EL (cell line): ENCODE measurements at places on chromosomes 6 and 20.

- no peak for DNase-seq
These were observed 12.1 kb downstream of the TFAP2A start for GRCh38 chr6:10402648-10403311.

- no peak for DNase-seq
These were observed 130.4 kb upstream of the SMLR1 start for GRCh38 chr6:130696806-130697205.

DNA sequence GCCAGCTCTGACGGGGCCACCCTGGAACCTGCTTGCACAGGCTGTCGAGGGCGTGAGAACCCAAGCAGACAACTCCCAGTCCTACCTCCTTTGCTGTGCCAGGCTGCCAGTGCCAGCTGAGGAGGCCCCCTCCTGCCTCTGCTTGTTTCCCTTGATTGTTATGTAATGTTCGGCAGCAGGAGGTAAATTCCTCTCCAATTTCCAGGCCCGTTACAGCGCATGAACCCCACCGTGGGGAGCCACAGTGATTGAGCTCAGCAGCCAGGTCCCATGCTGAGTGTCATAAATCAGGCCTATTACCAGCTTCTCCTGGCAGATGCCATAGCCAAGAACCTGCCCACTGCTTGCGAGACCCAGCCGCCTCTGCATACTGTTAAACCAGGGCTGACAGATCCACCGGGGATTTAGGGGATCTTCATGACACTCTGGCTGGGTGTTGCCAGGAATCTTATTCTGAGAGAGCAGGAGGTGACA, 320.5 kb downstream of the DHX35 start:
- no peak for DNase-seq

DNA sequence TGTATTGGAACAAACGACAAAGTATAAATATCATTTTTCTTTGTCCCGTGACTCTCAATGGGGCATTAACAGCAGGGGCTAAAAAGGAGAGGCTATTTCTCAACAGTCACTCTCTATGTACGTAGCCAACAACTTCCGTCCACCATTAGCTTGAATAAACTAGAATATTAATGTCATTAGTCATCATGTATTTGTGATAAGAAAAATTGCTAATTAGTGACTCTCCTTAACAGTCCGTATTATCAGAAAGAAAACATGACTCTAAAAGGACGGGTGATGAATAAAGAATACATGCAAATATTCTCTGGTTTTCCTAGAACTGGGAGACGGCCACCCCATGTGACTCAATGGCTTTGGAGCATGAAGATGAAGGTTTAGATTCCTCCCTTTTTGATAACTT, 18.6 kb downstream of the VIP start:
- no peak for DNase-seq

DNA sequence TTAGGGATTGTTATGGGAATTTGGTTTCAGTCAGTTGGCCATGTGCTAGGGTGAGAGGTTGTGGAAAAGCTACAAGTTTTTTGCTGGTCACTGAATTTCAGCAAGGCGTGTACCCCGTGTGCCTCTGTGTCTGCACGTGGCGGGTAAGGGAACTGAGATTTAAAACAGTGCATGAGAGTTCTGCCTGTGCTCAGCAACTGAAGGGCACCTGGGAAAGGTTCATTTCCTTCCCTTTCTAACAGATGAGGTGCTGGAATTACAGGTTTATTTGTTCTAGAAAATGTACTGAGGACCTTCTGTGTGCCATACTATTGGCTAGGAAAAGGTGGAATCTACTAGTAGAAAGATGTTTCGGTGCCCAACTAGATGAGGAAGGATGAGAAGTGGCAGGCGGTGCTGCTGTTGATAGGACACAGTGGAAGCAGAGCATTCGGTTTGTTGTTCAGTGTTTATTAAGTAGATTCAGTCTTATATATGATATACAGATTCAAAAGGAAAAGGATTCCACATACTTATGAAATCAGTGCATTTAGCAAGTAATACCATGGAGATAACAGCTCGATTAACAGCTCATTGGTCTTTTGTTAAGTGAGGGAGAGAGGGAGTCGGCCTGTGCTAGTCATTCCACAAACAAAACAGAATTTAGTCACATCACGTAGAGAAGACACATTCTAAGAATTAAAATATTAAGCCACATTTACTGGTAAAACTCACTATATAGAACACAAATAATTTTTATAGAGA, 84.7 kb downstream of the ASXL1 start:
- DNase-seq: no peak

DNA sequence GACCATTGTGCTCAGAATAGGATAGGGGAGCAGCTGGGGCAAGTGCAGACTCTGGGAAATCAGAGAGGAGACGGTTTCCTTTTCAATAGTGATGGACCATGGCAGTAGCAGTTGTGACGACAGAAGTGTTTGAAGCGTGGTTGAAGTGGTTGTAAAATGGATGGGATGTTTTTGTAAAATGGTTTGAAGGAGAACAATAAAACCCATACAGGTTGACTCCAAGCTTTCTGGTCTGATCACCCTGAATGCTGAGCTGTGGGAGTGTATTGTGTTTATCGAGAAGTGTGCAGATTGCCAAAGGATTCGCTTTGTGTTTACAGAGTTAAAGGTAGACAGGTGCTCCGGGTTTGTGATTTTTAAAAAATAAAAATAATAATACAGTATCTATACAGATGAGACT, 255.2 kb upstream of the SULF2 start:
- DNase-seq: no peak

DNA sequence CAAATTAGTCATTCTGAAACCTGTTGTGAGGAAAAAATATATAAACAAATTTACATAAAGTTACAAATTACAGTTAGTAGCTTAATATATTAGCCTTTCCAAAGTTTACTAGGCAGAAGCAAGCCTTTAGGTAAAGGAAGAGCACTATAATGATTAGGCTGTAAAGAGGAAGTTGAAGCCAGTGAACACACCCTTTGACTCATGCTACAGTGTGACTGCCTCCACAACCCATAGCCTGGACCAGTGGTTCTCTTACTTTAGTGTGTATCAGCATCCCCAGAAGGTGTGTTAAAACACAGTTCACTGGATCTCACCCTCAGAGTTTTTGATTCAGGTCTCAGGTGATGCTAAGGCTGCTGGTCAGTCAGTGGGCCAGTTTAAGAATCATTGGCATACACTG, 91.4 kb upstream of the DEFB112 start:
- DNase-seq: no peak

GRCh38 chr6:80733641-80734040, 627.2 kb downstream of the BCKDHB start:
- DNase-seq: no peak

DNA sequence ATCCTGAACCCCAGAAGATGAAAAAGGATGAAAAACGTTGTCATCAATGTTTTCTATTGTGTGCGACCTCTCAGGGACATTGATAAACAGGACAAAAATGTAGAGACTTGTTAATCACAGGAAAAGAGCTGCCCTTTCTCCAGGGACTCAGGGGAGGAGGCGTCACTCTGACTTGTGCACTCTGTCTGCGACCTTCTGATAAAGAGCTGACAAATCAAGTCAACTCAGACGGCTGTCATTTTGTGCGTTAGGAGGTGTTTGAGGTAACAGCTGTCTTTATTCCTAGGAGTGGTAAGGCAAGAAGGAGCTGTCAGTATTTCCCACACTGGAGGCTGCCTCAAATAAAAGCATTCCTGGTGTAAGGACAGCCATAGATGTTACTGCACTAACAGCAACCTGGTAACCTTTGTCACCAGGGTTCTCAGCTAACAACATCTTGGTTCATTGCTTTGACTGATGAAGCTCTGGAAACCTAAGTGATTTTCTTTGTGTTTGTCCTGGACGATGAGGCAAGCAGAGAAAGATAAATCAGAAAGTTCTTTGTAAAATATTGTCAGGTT, 38.6 kb upstream of the NXT1 start:
- DNase-seq: no peak

GRCh38 chr6:110528930-110529325, 52.5 kb upstream of the SLC22A16 start:
- DNase-seq: no peak
